ENCODE measurements at places on chromosomes 6 and 20.
A peak's percentile ranks its signal among the peaks of the same experiment; 100 is the strongest.

- DNase-seq = peak; percentile 60
Observed at GRCh38 chr6:90295854-90296340, 746 bp downstream of the BACH2 start.

GRCh38 chr6:143680141-143680540, 2.4 kb downstream of the PHACTR2 start:
- no peak for DNase-seq

GRCh38 chr6:34093854-34094430, 51.9 kb downstream of the GRM4 start:
- DNase-seq = no peak

- no peak for DNase-seq
Observed at GRCh38 chr6:170464080-170464479, 89.0 kb downstream of the PSMB1 start.

GRCh38 chr20:43666376-43667328, at the start of gene MYBL2:
Gene MYBL2 (plus strand): TSS chr20:43667114. CDS start chr20:43667284, 170 bp downstream.
- no peak for DNase-seq

DNA sequence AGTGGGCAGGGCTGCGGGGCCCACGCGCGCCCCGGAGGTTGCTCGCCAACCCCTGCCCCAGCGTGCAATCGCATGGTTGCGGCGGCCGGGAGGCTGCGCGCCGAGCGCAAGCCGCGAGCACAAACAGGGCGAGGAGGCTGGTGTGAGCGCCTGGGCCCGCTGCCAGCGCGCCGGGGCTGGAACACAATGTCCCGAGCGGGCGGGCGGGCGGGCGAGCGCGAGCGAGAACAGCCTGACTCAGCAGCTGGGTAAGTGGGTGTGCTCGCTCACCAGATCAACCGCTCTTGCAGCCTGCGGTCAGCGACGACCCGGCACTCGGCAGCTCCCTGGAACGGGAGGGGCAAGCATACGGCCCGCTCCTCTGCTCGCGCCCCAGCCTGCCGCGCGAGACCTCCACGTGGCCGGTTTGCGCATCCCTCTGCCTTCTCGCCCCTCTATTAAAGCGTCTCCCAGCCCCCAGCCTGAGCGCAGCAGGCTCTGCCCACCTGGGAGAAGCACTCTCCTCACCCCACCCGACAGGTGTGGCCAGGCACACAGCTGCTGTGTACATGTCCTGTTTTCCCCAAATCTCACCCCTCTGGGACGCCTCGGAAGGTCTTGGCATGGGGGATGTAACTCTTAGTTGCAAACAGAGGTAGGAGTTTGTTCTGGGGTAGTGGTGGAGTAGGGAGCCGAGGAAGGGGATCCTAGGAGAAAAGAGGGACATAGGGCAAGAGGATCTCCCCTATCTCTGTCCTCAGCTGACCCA, 8.7 kb upstream of the ARMC12 start:
- peak; percentile 86 for DNase-seq

- peak; percentile 44 for DNase-seq
Observed at GRCh38 chr6:45423824-45424450, 46.2 kb upstream of the SUPT3H start.

Data from dorsolateral prefrontal cortex (tissue), 122 donors.